ENCODE measurements at places on chromosomes 3 and 15. TPM values are rescaled to one million over a fixed set of nuclear protein-coding genes. Genes with fewer than 3 reads are reported as not detected.

DNA sequence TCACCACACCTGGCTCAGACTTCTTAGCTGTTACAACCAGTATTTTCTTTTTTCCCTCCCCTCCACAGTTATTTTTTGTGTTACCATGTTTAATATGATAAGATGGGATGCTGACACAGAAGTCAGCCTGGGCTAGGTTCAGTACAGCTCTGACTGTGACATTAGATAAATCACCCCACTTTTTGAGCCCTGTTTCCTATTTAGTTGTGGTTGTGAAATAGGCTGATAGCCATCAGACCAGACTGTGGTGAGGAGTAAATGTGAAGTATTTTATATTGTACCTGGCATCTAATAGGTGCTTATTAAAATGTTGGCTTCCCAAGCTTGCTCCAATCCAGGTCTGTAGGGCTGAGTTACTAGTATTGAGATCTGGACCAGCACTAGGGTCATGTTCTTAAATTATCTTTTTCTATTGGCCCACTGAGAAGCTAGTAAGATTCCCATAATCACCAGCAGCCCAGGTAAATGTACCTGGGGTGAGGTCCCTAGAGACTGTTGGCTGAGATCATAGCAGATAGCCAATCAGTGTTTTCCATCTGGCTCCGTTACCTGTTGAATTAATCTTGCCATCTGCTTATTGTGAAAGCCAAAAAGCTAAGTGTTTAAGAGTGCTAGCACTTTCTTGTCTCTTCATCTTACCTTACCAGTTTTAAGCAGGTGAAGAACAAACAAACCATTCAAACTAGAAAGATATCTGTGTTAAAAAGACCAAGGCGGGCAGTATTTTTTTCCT is 61.0 kb downstream of the CCK start:
- no peak for DNase-seq

DNA sequence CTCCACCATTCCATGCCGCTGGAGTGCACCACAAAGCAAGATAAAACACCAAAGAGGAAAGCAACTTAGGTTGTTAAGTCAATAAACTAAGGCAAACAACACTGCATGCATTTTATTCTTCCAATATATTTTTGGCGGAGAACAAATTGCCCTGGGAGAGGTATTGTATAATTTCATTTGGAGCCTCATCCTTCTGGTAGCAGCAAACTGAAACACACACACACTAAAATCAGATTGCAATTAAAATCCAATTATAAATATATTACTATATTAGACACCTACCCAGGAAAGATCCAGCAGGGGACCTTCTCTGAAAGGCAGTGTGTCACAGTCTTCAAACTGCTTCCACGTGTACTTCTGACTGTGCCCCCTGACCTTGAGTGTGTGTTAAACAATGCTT is 102.3 kb downstream of the RORA start:
- no peak for DNase-seq

DNA sequence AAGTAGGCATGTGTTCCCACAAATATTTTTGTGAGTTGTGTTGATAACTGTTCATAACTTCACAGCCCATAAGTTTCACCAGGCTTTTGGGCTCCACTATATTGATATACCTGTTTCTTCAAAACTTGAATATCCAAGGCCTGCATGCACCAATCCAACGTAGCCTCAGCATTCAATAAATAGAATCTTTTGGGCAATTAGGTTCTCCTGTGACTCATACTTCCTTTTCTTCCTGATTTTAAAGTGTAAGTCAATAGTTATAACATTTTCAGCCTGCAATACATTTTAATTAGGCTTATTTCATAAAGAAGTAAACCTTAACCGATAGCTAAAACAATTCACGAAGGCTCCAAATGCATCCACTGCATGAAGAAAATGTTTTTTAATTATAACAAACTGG is 97.8 kb upstream of the SPRED1 start:
- DNase-seq, result no peak

DNA sequence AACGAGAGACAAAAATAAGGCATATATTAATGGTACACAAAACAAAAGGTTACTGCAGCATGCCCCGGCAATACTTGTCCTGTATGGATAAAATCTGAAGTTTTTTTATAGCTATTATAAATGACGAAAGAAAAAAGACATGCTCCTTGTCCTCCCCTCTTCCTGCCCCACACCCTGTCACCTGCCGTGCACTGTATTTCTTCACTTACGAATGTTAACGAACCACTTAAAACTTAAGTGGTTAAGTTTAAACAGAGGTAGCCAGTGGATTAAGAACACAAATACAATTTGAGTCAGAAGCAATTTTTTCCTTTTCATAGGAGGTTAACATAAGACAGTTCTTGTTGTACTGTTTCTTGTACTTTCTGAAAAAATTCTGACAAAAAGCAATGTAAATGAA is 799.1 kb upstream of the NECTIN3 start:
- DNase-seq, result no peak

DNA sequence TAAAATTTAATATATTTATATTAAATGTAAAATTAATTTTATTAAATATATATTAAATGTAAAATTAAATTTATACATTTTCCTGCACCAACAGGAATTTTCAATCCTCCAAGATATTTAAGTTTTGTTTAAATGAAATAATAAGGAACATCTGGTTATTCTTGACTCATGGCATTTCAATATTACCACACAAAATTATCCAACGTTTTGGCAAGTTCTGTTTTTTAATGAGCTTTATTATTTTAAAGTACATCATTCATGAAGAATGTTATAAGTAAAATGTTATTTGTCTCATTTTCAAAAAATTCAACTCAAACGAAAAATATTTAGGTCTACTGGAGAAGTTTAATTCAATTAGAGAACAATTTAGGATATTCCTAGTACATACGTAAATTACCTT is 811.4 kb downstream of the NAALADL2 start:
- DNase-seq, result no peak

- no peak for DNase-seq
These were observed 132.7 kb upstream of the SLC2A2 start for GRCh38 chr3:171159024-171159821.

- DNase-seq, result no peak
These were observed 140.6 kb downstream of the GBE1 start for GRCh38 chr3:81620849-81621248.

DNA sequence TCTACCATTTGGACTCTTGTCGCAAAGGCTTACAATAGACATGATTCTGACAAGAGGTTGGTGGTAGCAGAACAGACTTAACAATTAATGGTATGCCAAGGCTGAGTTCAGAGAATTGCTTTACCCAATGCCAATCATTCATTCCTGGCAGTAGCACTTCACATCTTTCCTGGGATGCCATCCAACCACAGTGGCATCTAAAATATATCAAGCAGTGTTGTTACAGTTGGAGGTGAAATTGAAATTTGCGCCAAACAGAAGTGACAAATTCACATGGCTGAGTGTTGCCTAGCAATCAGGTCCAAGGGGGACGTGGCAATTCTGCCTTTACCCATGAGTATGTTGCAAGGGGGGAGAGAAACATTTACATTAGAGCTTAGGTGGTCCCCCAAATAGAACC is 21.0 kb upstream of the DPH6 start:
- no peak for DNase-seq

DNA sequence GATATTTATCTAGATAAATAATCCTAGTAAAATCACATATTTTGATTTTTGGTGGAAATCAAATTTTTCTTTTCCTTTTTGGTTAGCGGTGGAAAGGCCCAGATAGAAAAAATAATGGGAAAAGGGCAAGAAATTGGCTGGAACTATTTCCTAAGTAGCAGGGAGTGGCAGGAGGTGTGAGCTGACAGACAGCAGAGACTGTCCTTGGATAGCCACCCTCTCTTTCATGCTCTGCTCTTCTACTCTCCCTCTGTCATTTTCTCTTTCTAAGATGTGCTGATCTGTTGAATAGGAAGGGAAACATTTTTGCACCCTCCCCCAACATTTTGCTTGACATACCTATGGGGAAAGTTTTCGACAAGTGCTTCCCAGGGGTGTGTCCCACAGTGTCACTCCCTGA is 18.9 kb upstream of the ONECUT1 start:
- DNase-seq, result no peak

- no peak for DNase-seq
These were observed 14.6 kb upstream of the NRROS start for GRCh38 chr3:196624907-196625306.

LHFPL4 gene
- not detected for total RNA-seq

CPNE4 gene
- total RNA-seq, result not detected

PCYT1A gene
- 53.7 TPM for total RNA-seq

TMEM41A gene
- total RNA-seq, result 23.5 TPM

MCTP2 gene
- 91.5 TPM for total RNA-seq
